ENCODE measurements at places on chromosomes 7 and 10.

DNA sequence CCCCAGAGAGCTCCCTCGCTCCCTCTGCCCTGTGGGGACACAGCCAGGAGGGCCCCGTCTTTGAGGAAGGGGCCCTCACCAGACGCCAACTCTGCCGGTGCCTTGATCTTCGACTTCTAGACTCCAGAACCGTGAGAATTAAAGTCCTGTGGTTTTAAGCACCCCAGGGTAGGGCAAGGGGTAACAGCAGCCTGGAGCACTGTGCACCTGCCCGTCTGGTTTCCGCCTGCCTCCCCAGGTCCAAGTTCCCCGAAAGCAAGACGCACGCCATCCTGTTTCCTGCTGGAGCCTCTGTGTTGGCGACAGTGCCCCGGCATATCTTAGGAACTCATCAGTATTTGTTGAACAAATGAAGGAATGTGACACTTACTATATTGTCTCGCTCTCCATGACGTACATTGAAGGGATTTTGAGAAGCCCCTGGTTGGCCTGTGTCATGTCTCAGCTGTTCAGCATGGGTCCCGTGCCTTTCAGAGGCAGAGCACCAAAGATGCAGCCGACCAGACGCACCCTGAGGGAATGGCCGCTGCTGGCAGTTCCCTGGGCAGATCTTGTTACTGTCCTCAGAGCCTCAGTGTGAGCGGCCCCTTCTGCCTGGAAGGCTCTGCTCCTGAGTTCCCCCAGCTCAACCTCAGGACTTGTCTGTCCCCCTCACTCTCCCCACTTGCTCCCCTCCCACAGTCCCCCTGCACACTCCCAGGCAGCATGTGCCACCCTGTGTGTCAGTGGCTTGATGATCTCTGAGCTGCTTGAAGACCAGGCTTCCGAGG lies 226.2 kb downstream of the TCERG1L start:
- DNase-seq: peak; percentile 24

- no peak for DNase-seq
Measured at GRCh38 chr7:66734006-66734405, 6.5 kb upstream of the RABGEF1 start.

- no peak for DNase-seq
Measured at GRCh38 chr10:63675171-63675570, 154.0 kb downstream of the REEP3 start.

- DNase-seq: no peak
Measured at GRCh38 chr10:50538555-50539398, 85.0 kb downstream of the SGMS1 start.

DNA sequence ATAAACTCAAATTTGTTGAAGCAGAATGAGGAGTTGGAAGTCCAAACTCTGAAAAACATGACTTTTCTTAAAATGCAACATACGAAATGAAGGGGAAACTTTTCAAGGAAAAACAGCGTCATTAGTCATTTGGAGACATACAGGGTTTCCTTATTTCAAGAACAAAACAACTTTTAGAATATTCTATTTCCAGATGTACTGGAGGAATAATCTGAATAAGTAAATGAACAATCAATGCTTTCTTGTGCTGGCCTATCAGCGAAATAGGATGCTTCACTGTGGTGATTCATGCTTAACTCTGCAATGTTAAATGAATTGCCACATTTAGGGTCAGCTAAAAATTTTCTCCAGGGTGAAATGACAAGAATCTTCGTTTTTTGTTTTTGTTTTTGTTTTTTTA lies 114.3 kb downstream of the SEMA3C start:
- no peak for DNase-seq

DNA sequence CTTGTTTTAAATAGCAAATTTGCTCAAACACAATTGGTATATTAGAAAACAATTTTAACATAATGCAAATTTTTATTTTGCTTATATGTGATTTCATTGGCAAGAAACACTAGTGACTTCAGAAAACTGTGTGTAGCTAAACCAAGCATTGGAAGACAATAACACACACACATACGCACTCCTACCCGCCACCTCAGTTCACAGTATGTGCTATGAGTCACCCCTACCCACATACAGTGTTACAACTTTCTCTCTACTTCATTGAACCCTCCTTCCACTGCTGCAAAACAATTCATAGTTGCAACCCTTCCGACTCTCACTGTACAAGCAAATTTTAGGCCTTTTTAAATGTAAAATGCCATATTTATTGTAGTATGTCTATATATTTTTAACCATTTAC lies 119.9 kb upstream of the THSD7A start:
- DNase-seq: no peak

DNA sequence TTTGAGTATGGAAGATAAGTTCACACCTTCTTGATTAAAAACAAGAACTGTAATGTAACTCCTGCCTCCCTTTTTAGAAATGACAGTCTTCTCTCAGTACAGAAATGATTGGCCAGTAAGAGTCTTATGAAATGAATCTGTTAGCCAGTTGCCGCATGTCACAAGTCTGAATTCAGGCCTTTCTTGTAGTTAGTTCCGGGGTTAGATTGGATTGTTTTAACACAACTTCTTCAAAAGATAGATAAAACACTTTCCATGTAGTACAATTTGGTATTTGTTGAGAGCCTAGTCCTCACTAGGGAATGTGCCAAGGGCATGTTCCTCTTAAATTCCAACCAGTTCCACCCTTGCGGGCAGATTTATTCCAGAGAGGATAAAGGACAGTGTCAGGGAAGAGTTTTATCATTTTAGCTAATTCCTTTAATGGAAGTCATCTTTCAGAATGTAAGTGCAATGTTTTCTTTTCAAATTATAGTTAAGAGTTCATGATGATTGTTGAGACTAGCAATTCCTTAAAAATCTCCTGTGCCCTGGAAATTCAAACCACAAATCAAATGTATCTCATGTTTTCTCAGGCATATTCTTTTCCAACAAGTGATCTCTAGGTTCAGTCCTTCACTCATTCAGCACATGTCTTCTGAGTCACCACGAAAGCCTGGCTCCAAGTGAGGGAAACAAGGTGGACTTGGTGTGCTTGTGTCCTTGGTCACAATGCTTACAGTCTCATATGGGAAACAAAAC lies 4.1 kb downstream of the FHIP2A start:
- DNase-seq: no peak

DNA sequence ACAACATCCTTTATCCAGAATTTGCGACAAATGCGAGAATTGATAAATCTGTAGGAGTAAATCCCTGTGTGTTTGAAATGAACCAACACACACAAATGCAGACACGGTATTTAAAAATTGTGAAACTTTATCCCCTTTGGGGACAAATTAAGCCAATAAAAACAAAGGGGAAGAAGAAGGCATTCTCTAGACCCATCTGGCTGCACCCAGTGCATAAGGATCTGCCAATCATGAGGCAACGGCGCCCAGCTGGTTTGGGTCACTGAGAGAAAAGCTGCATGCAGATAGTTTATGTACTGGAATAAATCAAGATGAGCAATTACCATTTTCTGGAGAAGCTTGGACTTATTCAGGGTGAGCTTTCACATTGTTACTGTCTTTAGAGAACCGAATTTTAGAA lies 45.7 kb downstream of the VAX1 start:
- DNase-seq: no peak

GRCh38 chr10:124286621-124287020 lies 132.1 kb downstream of the OAT start:
- no peak for DNase-seq

GRCh38 chr10:96830511-96831199 lies 1.4 kb upstream of the LCOR start:
- DNase-seq: peak; percentile 56

- DNase-seq: no peak
Measured at GRCh38 chr10:70656489-70656888, 15.8 kb upstream of the ADAMTS14 start.

- DNase-seq: no peak
Measured at GRCh38 chr7:143383642-143383957, 2.5 kb downstream of the ZYX start.

DNA sequence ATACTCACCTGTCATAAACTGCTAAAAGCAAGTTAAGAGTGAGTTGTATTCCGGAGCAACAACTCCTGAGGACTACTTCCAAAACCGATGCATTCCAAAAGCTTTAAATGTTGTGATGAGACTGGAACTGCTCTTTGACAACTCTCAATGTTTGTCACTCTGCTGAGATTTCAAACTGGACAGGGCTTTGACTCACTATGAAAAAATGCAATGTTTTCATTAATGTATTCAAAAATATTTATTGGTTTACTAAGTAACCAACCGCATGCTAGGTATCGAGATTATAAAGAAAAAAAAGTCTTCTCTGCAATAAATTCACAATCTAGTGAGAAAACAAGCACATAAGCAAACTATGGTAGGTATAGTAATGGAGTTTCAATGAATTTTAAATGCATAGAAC lies 107.9 kb upstream of the GNAI1 start:
- no peak for DNase-seq

DNA sequence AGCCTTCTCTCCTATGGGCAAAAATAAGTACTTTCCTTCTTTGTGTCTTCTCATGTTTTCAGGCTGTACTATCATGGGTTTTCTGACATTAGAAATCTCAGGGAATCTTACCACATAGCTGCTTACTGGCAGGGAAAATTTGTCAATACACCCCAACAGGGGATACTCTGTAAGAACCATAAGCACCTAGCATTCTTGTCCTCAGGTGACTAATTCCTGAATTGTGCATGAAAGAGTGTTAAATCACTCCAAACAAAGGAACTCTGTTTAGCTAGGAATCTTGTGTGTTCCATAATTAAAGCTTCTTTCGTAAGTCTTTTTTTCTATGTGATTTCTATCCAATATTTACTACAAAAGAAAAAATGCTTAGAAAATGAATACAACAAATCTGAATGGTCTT lies 206.7 kb upstream of the POT1 start:
- DNase-seq: peak; percentile 9

- no peak for DNase-seq
Measured at GRCh38 chr10:125629758-125630376, 53.1 kb downstream of the TEX36 start.

DNA sequence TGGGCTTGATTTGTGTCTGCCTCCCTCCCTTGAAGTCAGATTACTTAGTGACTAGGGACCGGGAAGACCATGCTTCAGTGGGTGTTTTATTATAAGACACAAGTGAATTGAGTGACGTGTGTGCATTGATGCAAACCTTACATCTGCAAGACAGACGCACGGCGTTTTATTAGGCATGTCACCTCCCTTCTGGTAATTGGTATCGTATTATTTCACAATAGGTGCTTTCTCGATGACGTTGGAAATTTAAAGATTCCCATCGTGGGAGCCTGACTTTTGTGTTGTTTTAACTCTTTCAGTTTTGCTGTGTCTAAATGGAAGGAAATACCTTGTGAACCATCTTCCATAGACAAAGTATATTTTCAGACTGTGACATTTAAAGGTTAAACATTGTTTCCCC lies 132.6 kb downstream of the INSYN2A start:
- no peak for DNase-seq

- DNase-seq: no peak
Measured at GRCh38 chr10:94878649-94879048, 59.8 kb upstream of the CYP2C9 start.

GRCh38 chr7:95330961-95331337 lies 6.6 kb upstream of the PON1 start:
- DNase-seq: no peak

DNA sequence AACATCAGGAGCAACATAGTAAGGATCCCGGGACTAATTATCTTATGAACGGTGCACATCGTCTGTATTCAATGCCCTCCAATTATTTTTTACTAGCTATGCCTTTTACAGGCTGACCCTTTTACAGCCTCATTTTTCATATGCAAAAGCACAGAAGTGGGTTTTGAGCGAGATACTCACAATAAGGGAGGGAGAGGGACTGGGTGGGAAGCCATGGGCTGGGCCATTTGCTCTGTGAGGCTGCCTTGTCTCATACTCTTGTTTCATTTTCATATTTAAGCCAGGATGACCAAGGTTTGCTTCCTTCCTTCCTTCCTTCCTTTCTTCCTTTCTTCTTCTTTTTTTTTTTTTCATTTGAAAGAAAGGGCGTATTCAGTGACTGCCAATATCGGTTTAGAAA lies 259.3 kb downstream of the TRIL start:
- DNase-seq: no peak
